ENCODE measurements at places on chromosomes 6 and 20.

- DNase-seq: no peak
Measured at GRCh38 chr6:64428186-64428585, 792.6 kb downstream of the PHF3 start.

- no peak for DNase-seq
Measured at GRCh38 chr6:57127763-57128162, 37.8 kb downstream of the ZNF451 start.

GRCh38 chr6:81748994-81749393 is 3.5 kb downstream of the TENT5A start:
- no peak for DNase-seq

DNA sequence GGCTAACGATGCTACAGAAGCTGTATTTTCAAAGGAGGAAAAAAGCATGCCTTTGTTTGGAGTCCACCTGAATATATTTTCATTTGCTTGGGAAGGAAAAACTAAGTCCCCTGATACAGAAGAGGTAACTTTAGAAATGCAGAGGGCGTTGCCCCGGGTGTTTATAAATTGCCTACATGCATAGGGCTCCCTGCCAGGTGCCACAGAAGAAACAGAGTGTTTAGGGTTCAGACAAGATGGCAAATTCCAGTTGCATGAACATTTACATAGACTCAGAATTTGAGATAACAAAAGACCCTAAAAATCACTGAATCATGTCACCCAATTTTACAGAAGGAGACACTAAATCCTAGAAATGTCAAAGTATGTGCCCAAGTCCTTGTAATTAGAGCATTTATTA is 19.9 kb downstream of the RIN2 start:
- no peak for DNase-seq

DNA sequence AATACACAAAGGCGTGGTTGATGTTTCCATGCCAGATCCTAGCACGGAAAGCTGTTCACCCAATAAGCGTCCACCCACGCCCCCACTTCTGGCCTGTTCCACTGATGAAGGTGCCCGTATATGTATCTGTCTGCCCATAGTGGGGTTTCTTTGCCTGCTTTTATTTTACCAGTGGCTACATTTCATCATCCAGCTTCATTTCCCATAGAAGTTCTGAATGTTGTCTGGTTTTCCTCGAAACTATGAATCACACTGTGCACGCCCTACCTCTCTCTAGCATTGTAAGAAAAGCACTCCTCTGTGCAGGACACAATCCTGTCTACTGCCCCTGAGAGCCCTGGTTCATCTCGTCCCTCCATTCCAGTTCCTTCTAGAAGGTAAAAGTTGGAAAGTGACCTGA is 8.8 kb upstream of the CD93 start:
- DNase-seq: no peak

All from AG08396 (cell line).